ENCODE measurements at places on chromosomes 16 and 17.
A peak's percentile ranks its signal among the peaks of the same experiment; 100 is the strongest.

- no peak for DNase-seq
These were observed 2.5 kb downstream of the TMEM92 start for GRCh38 chr17:50276588-50277356.

GRCh38 chr17:8020776-8021564 lies 17.9 kb upstream of the ALOX15B start:
- no peak for DNase-seq

- peak; percentile 82 for DNase-seq
These were observed 1.2 kb upstream of the YPEL2 start for GRCh38 chr17:59330053-59330942.

DNA sequence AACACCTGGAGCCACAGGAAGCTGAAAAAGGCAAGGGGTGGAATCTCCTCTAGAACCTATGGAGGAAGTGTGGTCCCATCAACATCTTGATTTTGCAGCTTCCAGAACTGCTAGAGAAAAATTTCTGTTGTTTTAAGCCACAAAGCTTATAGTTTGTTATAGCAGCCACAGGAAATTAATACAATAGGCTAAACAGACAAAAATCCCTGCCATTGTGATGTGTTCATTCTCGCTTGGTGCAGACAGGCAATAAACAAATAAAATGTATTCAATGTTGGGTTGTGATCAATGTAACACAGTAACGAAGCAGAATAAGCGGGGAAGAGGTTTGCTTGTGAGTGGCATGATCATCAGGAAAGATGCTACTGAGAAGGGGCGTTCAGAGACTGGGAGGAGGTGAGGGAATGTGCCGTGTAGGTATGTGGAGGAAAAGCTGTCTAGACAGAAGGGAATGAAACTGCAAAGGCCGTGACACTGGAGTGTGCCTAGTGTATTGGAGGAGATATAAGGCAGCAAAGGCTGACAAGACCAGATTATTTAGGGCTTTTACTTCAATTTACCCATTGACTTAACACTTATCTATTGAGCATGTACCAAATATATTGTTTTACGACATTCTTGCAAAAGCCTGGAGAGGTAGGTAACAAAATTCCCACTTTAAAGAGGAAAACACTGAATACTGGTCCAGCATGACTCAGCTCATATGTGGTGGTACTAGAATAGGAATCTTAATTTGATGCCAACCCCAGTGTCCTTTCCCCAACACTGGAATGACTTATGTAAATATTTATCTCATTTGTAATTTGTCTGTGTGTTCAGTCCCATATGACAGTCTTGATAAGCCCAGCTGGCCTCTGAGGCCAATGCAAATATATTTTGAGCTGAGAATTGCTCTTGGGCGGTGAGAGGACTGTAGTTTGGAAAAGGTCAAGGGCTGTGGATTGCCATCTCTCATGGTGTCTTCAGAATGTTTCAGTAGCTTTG lies 375.9 kb downstream of the CDH13 start:
- DNase-seq: no peak

DNA sequence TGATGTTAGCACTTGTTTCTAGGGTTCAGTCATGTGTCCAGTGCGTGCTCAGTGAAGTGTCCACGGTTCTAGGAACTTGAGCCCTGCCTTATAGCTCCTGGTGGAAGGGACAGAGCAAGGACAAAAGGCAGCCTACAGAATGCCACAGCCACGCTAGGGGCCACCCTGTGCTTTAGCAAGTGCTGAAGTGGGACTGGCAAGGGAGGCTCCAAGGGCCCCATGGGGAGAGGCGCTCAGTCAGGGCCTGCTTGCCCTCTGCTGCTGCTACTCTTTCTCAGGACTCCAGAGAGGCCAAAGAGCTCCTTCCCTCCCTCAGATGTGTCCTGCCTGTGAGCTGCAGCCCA lies 6.8 kb downstream of the NT5C start:
- no peak for DNase-seq

DNA sequence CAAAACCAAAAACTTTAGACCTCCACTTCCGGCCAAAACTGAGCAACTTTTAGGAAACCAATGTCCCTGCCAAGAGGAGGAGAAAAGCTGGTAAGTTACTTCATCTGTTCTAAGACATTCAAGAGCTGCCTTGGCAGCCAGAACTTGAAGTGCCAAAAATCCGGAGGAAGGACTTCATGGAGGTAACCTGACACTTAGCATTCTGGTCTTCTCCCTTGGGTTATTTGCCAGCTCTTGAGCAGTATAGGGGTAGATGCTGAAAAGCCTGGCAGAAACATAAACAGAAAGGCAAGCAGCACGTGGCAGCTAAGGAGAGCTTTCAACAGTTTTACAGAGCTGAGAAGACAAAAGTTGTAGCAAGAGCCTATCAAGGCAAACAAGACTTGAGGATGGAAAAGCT lies 53.2 kb downstream of the CDYL2 start:
- no peak for DNase-seq

DNA sequence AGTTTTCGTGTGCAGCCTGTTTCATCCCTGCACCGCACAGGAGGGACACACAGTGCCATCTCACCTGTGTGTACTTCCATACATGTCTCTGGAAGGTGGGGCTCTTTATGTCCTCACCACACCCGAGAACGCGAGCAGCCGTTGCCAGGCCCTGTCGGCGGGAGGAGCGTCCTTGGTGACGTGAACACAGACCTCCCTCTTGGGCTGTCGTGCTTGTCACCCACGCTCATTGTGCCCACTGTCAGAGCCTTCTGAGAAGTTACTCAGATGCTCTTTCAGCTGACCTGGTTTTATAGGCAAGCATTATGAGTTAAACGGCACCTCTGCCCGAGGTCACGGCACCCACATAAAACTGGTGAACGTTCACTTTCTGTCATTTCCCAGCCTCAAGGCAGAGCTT lies 40.2 kb downstream of the ZNF750 start:
- DNase-seq: no peak

- no peak for DNase-seq
These were observed 1.7 kb downstream of the COPS3 start for GRCh38 chr17:17279316-17279715.

DNA sequence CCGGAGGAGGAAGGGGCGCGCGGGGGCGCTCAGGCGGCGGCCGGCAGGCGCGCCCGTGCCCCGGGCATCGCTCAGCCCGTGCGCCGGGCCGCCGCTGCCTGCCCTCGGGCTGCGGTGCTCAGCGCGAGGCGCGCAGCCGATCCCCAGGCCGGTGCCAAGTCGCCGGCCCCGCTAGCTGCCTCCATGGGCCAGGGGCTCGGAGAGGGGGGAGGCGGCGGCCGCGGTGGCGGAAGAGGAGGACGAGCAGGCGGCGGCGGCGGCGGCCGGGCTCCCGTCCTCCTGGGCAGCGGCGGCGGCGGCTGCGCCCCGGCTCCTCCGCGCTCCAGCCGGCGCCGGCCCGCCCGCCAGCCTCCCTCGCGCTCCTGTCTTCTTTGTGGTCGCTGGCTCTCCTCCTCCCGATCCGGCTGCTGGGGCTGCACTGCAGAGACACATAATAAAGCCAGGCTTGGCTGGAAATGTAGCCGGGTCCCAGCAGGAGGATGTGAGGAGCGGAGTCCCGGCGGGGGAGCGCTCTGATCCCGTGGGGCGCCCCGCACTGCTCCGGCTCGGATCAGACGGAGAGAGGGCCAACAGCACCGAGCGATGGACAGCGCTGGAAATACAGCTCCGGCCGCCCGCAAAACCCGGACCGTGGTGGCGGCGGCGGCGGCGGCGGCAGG lies 889 bp upstream of the ZNF423 start:
- DNase-seq: peak; percentile 84

DNA sequence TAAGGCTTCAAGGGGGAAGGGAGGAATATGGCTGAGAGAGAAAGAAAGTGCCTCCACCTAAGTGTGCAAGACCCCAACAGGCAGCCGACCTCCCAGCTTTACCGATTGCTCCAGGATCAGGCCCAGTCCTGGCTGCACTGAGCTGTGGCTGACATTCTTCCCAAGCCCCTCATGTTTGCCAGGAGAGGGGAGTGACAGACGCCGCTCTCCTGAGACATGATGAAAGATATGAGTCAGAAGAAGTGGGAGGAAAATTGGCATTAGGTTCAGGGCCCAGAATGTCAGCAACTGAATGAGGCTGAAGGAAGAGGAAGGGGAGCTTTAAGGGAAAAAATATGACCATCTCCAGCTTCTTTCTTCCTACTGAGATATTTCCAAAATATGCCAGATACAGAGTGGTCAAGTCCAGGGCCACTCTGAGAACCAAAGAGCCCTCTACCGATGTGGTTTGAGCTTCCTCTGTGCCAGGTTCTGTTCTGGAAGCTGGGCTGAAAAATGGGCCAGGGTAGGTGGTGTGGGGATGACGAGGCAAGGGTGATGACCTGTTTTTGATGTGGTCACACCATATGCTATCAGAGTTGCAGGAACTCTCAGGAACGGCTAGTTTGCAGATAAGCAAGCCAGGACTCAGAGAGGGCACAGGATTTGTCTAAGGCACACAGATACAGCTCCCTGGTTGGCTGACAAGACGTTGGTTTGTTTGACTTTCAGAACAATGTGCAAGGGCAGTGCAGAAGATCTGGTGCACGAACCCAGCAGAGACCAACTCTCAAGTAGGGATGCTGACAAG lies 176.7 kb downstream of the SOX9 start:
- no peak for DNase-seq

DNA sequence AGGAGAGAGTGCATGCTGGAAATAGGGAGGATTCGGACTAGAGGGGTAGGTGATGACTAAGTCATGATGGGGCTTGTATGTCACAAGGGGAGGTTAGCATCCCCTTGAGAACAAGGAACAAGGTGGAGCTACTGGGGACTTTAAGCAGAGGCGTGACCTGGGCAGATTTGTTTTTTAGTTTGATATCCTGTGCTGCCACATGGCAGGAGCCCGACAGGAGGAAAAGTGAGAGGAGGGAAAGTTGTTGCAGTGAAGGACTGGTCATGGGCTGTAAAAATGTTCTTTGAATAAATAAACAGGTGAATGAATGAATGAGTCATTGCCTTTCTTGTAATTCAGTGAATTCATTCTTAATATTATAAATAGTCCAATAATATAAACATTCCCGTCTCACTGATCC lies 365.1 kb upstream of the CDH5 start:
- no peak for DNase-seq

DNA sequence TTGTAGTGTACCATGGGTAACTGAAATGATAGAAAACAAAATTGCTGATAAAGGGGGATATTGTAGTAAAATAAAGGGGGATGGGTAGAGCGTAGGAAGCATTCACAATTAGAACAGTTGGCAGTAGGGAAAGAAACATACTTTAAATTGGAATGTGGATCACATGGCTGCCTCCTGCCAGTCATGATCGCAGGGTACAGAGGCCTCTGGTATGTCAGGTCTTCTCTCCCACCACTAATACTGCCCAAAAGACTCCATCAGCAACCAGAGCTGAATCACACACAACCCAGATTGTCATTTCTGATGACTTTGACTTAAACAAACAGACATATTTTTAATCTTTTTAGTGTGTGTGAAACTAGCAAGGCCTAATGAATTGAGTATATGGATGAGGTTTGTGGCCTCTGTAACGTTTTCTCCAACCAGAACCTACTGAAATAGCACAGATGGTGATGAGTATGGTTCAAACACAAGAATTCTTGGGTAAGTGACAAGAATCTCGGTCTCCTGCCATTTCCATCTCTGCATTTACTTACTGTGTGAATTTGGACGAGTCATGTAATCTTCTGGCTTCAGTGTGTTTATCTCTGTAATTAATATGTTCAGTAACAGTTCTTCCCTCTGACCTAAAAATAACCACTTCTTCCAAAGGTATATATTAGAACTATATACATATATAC lies 112.6 kb downstream of the USP22 start:
- DNase-seq: no peak
